ENCODE measurements at places on chromosomes 7 and 10. TPM values are rescaled to one million over a fixed set of nuclear protein-coding genes. Genes with fewer than 3 reads are reported as not detected.

GRCh38 chr7:151575410-151575809 lies 55.7 kb upstream of the RHEB start:
- DNase-seq = no peak

GRCh38 chr10:86090807-86091206 lies 275.8 kb downstream of the GRID1 start:
- no peak for DNase-seq

The TBXAS1 gene
- not detected for total RNA-seq

The OR2A25 gene
- total RNA-seq = not detected

DNA sequence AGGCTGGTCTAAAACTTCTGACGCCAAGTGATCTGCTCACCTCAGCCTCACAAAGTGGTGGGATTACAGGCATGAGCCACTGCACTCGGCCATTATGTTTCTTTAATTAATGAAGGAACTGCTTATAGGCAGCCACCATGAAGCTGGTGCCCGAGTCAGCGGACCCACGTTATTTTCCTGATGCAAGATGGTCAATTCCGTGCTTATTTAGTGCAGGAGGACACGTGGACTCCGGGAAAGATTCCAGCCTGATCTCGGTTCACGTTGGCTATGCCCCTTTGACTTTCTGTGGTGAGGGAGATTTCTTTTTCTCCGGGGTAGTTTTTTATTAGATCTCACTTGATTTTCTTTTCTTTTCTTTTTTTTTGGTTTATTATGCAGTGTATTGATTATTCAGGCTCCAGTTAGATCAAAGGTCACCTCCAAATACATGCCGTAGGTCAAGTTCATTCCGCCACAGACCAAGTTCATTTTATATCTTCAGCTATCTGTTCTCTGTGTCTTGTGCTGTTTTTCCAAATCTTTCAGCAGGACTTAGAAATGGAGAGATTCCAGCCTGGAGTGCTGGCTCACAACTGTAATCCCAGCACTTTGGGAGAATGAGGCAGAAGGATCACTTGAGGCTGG lies 8.3 kb downstream of the CAMK1D start:
- no peak for DNase-seq

GRCh38 chr10:89204621-89205185 lies 2.4 kb downstream of the CH25H start:
- DNase-seq = peak; percentile 7

The CDHR3 gene
- total RNA-seq = 0.30 TPM

GRCh38 chr10:95813054-95813685 lies 57.2 kb downstream of the ENTPD1 start:
- DNase-seq = no peak
